ENCODE measurements at places on chromosomes 5 and 9.

GRCh38 chr5:38600329-38601045 is 44.0 kb upstream of the LIFR start:
- DNase-seq: peak; percentile 40

DNA sequence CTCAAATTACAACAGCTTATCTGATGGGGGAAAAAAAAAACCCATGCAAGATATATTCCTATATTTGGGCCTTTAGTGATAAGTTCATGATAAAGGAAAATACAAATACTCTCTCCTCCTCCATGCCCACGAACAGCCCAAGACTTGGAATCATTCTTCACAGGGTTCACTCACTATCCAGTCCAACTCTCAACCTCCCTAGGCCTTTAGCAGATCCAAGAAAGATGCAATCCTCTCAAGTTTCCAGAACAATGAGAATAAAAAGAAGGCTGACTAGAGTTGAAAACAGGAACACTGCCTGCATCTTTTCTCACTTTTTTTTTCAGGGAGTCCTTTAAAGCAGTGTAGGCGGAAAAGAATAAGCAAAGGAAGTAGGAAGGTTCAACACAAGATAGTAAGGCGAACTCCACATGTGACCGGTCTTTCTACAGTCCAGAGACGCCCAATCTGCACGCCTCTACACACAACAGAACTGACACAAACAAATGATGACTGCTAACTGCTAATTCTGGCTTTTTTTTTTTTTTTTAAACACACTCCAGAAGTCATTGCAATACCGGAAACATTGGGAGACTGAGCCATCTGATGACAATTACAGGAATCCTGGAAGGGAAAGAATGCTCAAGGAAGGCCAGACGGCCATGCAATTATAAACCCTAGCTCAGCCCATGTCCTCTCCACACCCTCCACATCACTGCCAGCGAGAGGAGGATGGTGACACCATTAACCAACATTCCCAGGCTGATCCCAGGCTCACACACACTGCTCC is 75.4 kb downstream of the BNC2 start:
- DNase-seq: peak; percentile 99

- no peak for DNase-seq
These were observed 220.0 kb downstream of the SLC12A2 start for GRCh38 chr5:128303593-128303992.

DNA sequence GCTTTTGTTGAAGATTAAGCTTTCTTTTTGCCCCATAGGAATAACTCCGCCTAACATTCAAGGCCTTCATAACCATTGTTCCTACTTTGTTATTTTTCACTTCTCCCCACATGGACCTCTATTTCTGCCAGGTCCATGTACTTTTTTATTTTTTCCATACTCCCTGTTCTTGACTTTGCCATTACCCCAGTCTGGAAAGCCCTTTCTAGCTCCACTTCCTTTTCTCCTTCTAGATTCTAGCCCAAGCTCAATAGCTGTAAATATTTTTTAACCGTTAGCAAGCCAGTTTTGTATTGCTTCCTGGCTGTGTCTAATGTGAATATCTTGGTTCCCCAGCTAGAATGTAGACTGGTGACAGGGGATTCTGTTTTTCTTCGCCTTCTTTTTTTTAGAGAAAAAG is 26.1 kb downstream of the NCBP1 start:
- no peak for DNase-seq

- DNase-seq: no peak
These were observed 314.3 kb upstream of the CHD1 start for GRCh38 chr5:99243111-99243510.

- DNase-seq: no peak
These were observed 60.3 kb upstream of the ADAMTS2 start for GRCh38 chr5:179405426-179406030.

DNA sequence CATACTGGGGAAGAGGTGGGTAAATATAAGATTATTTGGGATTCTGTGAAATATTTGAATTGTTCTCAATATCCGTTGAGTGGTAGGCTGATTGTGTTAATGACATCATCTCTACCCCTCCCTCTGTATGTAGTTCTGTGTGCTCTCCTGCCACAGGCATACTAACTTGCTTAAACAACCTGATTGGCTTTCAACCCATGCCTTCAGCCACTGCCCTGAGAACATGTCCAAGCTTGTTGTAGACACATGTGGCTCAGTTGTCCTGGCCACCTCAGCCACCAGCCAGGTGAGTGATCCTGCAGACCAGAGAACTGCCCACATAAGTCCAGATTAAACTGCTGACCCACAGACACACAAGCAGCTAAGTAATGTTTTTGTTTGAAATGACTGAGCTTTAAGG is 31.1 kb downstream of the ANKS6 start:
- no peak for DNase-seq

- no peak for DNase-seq
These were observed 6.6 kb upstream of the ZNF608 start for GRCh38 chr5:124752854-124753720.

DNA sequence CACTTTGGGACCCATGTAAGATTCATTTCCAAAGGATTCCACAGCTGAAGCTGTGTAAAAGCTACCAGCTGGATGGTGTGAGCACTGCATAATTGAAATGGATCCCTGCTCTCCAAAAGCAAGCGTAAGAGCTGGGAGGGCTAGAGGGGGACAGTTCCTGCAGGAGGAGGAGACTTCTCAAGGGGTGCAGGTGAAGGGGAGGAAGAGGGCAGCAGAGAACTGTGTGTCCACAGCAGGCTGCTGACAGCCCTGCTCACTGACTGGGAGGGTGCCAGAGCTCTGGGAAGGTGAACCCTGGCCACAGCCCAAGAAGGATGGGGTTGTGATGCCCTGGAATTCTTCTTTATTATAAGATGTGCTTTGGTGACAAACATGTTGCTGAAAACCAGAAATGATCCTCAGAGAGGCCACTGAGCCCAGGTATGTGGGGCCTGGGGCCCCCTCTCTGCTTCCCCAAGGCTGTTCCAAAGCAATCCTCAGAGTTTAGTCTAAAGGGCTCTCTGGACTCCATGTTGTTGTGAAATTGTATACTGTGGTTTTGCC is 112.8 kb upstream of the SLC25A48 start:
- DNase-seq: no peak

GRCh38 chr9:133916159-133916541 is 76.0 kb downstream of the VAV2 start:
- DNase-seq: no peak

DNA sequence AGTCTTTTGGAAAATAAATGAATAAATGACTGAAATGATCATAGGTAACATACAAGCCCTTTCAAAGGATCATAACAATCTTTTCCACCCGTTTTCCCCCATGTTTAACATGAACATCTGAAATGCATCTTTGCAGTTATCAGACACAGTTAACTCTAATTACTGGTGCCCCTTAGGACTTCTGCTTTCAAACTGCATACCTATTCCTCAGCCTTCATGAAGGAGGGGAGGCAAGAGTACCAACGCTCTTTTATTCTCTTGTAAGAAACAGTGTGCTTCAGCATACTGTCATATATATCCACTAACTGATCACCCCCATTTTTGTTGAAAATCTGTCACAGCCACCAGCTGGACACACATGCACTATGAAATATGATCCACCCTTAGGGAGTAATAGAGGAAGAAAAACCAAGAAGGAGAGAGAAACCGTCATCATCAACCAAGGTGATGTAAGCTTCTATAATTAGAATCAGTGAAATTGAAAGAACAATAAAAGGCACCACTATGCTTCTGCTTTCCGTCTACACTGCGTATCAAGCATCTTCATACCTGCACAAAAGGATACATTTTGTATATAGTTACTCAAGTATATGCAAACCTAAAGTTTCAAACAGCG is 98.7 kb downstream of the RAPGEF6 start:
- DNase-seq: peak; percentile 50

DNA sequence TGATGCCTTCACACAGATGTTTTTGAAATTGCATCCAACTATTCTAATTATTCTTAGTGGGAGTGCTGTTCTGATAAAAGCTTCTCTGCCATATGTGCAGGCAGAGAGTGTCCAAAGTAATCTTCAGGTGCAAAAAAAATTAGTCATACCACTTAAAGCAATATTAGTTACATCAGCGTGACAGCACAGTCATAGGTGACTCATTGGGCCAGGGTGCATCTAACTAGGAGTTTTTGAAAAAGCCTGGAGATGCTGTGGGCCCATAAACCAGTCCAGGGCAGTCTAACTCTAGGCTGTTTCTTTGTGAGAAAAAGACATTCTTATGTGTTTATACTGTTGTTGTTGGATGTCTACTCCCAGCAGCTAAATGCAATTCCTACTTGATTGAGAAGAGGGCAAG is 33.0 kb upstream of the C6 start:
- peak; percentile 69 for DNase-seq

DNA sequence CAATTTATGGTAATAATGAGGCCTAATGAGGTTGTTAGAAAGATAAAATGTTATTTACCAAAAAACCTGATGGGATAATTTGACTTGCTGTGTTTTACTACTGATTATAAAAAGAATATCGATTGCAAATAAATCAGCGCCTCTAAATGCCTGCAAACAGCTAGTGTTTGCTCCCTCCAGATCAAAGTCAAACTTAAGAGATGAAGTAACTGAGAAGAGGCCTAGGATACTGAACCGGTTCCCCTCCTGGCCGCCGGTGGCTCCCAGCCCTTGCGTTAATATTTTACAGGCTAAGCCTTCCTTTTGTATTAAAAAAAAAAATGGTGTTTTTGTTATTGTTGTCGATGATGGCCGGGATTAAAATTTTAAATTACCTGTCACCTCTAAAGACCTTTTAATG is 2.6 kb downstream of the IRX1 start:
- no peak for DNase-seq

- no peak for DNase-seq
These were observed 293.4 kb upstream of the ACTBL2 start for GRCh38 chr5:57776035-57776434.

DNA sequence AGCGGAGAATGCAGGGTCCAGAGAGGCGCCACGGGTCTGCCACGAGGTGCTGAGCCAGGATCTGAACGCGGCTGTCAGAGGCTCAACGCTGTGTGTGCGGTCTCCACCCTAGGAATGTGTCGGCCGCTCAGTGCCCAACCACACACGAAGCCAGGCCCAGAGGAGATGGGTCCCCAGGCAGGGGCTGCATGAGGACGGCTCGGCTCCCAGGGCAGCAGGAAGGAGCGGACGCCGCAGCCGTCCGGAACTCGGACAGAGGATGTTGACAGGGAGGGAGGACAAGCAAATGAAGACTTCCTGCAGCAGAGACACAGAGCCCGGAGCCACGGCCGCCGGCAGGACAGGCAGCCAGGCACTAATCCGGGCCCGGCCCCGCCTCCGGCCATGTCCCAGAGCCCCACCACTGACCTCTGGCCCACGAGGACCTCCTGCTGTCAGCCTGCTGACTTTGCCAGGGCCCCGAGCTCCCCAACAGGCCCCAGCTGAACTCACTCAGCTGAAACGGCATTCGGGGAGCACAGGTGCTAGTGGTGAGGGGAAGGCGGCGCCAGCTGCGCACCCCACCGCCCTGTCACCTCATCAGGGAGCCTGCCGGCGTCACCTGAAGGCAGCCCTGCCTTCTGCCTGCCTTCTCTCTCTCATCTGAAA is 12.7 kb downstream of the VAV2 start:
- peak; percentile 60 for DNase-seq

DNA sequence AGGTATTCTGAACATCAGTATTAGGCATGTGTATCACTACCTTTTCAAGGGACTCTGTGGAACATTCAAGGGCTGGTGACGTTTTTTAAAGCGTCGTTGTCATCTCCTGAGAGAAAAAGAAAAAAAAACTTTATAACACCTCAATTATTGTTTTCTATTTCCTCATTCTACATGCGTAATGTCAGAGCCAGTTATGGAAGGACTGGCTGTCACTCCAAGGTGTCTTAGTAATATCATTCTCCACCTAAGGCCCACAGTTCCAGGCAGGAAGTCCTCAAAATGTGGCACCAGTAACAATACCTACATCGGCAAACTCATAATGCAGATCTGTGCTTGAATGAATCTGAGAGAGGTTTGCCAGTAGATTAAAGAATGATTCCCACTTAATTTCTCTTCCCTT is 210.2 kb downstream of the SAXO1 start:
- DNase-seq: no peak

DNA sequence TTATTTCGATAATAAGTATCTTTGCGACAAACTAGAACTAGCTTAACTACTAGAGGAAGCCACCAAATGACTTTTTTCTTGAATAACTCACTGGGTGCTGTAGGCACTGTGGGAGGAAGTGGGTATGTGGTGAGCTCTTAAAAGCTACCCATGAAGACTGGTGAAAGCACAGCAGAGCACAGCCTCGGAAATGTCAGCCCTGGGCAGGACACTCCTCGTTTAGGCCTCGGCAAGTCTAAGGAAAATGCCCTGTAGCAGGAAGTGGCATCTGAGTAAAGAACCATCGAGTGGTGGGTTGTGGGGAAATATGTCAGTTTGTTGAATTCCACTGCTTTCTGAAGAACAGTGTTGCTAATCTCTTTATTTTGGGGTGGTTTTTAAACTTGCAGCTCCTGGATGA is 44.0 kb upstream of the NCS1 start:
- peak; percentile 61 for DNase-seq

GRCh38 chr5:156920042-156920860 is 42.8 kb downstream of the TIMD4 start:
- DNase-seq: no peak

DNA sequence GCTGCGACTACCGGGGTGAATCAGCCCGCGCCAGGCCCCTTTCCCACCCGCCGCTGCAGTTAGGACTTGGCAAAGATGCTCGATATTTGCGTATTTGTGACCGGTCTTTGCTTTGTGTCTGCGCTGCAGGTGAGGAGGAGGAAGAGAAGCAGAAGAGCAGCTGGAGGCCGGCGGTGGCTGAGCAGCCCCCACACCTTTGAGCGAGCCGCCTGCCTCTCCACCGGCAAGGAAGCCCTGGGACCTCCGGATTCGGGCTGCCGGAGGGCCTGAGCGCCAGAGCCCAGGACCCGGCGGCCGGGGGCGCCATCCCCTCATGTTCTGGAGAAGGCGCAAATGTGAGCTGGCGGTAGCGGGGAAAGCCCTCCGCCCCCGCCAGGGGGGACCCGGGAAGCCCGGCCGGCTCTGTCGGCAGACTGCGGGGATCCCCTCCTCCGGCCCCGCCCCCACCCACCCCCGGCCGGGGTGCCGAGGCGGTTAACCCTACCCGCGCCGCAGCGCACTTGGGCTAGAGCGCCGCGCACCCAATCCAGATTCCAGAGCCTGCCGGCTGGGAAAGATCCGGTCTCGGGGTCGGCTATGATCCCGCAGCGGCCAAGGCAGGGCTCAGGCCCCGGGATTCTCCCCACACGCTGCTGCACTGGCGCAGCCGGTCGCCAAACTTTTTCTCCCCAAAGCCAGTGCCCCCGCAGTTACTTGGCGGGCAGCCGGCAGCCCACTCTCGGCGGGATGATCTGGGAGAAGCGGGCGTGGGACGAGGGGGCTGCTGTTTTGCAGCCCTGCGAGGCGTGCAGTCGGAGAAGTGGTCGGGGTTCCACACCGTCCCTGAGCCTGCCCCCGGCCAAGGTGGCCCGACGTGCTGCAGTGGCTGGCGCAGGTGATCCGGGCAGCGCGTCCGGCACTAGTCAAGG is 800 bp upstream of the KCNN2 start:
- DNase-seq: peak; percentile 60

- no peak for DNase-seq
These were observed 45.3 kb upstream of the CCDC112 start for GRCh38 chr5:115341745-115342144.

DNA sequence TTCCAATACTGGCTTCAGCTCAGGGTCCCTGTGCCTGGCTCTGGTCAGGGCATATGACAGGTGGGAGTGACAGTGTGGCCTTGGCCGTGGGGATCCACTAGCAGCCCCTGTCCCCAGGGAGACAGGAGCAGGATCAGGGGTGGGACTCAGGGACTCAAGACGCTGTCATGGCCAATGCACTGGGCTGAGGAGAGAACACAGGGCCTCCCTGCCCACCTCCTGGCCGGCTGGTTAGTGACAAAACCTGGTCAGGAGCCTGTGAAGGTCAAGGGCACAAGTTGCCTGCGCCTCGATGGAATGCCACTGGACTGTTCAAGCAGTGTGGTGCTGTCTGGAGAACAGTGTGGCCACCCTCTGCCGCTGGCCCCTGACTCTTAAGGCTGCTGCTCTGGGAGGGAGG is 86.8 kb downstream of the OLFM1 start:
- no peak for DNase-seq
